CD4-positive, alpha-beta T cell treated with Interleukin-4 for 1 hour (primary cell): ENCODE measurements at places on chromosomes 13 and 19.

DNA sequence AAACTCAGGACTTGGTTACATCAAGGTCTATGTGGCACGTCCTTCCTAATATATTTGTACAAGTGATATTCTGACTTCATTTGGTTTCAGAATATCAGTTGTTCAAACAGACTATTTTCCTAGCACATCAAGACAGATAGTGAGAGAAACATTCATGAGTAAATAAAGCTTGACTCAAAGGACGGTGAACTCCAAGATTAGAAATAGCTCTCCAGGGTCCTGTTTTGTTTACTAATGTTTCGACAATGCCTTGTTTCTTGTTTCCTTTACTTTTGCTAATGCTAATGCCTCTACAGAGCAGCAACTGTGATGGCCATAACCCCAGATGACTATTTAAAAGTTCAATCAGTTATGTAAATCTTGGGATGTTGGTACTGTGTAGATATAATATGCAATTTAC is 313.9 kb downstream of the KLF12 start:
- no peak for DNase-seq

DNA sequence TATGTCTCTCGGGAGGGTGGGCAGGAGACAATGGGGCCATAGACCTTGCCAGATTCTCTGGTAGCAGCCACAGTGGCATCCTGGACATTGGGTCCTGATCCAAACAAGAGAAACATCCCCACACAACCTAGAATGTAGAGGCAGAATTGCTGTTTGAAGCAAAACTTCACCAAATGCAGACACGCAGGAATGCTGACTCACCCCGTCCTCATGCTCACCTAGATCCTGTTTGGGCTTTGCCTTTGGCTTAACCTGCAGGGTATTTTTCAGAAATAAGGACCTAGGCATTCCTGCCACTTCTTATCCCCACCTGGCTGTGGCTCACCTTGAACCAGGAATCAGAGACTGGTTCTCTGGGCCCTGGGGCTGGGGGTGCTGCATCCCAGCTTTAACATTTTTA is 7.3 kb downstream of the TBC1D17 start:
- no peak for DNase-seq

GRCh38 chr19:43572171-43572588 is 3.1 kb downstream of the XRCC1 start:
- DNase-seq, result no peak

DNA sequence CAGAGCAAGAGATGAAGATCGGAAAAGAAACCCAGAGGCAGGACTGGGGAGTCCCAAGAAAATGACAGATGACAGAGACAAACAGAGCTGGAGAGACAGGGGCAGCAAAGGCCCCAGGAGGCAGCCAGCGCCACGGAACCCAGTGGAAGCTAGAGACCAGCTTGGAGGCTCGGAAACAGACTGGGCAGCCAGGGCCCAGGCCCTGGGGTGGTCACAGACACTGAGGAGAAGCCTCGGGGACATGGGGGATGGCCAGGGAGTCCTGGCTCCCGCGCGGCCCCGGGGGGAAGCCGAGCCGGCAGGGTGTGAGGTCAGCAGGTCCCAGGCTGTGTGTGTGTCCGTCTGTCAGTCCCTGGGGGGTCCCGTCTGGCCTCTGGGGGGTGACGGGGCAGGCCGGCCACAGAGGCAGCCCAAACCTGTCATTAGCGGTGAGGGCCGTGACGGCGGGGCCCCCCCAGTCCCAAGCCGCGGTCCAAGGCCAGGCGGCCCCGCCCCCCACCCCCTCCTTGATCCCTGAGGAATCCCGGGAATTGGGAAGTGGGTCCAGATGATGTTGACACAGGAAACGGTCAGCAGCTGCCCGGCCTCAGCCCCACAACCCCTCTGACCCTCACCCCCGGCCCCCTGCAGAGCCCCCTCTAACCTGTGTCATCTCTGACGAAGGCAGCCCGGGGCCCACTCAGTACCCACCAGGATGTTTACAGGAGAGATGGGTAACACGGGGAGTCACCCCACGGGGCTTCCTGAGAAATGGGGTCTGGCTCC is 2.5 kb upstream of the TMEM190 start:
- no peak for DNase-seq

DNA sequence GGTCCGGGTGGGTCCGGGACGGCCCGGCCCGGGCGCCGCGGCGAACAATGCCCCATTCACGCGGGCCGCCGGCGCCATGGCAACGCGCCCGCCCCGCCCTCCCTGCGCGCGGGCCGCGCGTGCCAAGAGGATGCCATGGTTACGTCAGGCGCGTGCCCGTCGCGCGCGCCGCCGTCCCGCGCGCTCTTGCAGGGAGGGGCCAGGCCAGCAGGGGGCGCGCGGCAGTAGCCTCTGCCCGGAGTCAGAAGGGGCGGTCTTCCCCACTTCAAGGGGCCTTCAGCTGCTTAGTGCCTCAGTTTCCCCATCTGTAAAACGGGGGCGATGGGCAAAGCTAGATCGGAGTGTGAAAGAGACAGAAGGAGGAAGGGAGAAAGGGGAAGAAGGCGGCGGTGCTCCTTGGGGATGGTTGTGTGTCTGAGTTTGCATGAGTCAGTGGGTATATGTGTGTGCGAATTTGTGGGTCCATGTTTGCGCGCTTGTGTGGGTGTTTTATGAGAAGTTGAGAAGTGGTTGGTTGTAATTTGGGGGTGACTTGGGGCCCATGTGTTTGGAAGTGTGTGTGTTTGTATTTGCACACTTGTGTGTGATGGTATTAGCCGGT is 11.6 kb upstream of the NFIX start:
- DNase-seq, result peak; percentile 86

DNA sequence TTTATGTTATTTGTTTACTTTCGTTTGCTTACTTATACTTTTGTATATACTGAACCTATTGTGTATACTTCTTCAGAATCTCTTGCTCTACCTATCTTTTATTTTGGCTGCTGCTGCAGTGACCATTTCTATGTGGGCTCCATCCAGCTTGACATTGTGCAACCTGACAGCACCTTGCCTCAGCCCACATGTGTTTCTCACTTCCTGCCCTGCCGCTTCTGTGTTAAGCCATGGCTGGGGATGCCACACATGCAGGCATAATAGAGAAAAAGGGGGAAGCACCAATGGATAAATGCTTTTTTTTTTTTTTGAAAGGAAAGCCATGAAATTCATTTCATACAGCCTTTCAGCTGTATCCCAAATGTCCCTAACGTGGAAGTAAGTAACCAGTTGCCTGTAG is 147.6 kb downstream of the RBM26 start:
- DNase-seq, result no peak

- peak; percentile 68 for DNase-seq
Measured at GRCh38 chr19:46840498-46840942, 10.1 kb downstream of the AP2S1 start.

GRCh38 chr13:96104516-96104915 is 14.6 kb downstream of the HS6ST3 start:
- no peak for DNase-seq

- no peak for DNase-seq
Measured at GRCh38 chr13:75782985-75783384, 146.9 kb downstream of the LMO7 start.

- DNase-seq, result peak; percentile 71
Measured at GRCh38 chr19:41872775-41873647, 4.1 kb upstream of the CD79A start.

DNA sequence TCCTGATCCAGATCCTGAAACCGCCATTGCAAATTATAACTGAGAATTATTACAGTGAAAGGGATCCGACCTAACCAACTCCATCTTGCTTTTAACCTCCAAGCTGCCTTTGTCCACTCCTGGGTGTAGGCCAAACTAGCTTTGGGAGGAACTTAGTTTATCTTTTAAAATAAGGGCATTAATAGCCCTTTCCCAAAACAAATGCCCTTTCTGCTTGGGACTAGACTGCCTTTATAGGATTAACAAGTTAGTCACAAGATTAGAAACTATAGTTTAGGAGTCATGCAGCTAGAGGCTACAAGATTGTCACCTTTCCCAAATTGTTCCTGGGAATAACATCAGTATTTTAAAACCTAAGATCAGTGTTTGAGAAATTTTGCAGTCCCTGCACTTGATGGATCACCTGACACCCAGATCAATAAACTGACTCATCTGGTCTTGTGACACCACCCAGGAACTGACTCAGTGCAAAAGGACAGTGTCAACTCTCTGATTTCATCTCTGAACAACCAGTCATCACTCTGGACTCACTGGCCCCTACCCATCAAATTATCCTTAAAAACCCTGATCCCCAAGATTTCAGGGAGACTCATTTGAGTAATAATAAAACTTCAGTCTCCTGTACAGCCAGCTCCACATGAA is 4.1 kb upstream of the ZNF841 start:
- DNase-seq, result no peak

- DNase-seq, result no peak
Measured at GRCh38 chr19:49383599-49383998, 4.5 kb upstream of the KASH5 start.

DNA sequence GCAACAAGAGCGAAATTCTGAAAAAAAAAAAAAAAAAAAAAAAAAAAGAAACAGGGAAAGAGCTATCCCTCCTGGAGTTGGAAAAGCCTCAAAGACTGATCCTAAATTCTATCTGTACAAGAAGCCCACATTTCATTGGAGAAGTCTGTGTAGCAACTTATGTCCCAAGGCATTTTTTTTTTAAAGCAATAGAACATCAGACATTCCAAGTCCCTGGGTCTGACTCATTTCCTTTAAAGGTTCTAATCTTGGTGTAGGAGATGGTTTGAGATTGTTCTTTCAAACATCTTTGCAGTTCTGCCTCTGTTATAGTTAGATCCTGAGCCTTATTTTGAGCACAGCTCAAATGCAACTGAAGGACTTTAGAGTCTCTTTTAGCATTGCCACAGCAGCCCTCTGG is 706.5 kb upstream of the MIR17HG start:
- DNase-seq, result no peak

DNA sequence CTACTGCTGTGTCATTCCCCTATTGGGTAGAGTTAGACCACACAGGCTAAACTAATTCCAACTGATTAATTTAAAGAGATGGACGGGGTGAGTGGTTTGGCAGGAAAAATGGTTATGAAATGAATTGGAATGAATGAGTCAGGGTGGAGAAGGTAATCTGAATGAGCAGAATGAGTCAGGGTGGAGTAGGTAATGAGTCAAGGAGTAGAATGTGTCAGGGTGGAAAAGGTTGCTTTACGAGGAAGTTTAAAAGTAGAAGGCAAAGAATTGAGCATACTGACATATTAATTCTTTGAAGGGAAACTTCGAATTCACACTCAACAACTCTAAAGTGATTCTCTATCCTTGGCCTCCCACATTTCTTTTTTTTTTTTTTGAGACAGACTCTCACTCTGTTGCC is 12.7 kb upstream of the ZNF121 start:
- no peak for DNase-seq

- no peak for DNase-seq
Measured at GRCh38 chr19:729965-730668, 20.8 kb upstream of the MISP start.
